ENCODE measurements at places on chromosomes 3 and 15. TPM values are rescaled to one million over a fixed set of nuclear protein-coding genes. Genes with fewer than 3 reads are reported as not detected.

GRCh38 chr3:49013738-49014660 is 4.4 kb downstream of the DALRD3 start:
- DNase-seq: no peak

GRCh38 chr3:87448558-87448957 is 172.2 kb upstream of the POU1F1 start:
- DNase-seq: no peak

- no peak for DNase-seq
Measured at GRCh38 chr15:60908888-60909287, 320.2 kb downstream of the RORA start.

DNA sequence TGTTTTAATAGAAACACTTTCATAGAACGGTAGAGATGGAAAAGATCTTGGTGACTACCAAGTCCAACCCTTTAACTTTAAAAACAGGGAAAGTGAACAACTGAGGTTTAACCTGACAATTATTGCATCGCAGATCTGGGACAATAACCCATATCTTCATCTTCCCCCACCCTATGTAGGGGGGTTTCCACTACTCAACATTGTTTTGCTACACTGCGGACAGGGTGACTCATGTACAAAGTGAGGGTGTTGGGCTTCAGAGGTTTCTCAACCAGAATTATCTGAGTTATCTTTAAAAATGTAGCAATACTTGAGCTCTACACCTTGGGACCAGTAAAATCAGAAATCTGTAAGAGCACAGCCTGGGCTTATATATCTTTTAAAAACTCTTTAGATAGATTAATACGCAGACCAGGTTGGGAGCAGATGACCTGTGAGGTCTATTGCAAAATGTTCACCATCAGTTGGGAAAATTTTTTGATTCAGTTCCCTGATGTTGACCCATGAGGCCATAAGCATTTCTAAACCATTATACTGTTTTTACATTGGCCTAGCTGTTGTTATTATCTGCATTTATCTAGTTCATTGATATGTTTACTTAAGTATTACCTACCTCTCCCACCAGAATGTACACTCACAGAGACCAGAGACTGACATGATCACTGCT is 103.6 kb upstream of the ICE2 start:
- DNase-seq: no peak

- DNase-seq: no peak
Measured at GRCh38 chr3:52568069-52568468, 31.7 kb downstream of the UQCC5 start.

DNA sequence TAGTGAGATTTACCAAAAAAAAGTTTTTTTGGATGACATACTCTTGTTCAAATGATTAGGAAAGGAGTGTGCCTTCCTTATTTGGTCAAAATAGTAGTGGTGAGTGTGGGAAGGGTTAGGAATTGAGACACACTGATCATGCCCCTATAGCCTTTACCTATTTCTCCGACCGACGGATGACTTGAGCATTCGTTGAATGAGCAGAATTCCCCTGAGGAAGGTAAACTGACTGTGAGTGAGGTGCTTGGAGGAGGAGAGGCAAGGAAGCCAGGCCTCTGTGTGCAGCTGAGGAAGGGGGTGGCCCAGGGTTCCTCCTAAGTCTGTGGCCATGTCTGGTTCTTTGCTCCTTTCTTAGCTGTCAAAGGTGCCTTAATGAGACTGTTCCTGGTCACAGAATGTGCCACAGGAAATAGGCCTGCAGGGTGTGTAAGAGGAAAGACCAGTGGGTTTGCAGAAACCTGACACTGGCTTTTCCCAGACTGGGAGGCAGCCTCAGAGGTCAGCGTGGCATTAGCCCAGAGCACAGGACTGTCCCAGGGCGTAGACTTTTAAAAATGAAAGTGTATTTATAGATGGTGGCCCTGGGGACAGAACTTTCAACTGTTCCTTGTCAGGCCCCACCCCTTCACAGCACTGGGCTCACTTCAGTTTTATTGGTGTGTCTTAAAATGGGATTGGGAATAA is 307.7 kb upstream of the C2CD4B start:
- DNase-seq: no peak

DNA sequence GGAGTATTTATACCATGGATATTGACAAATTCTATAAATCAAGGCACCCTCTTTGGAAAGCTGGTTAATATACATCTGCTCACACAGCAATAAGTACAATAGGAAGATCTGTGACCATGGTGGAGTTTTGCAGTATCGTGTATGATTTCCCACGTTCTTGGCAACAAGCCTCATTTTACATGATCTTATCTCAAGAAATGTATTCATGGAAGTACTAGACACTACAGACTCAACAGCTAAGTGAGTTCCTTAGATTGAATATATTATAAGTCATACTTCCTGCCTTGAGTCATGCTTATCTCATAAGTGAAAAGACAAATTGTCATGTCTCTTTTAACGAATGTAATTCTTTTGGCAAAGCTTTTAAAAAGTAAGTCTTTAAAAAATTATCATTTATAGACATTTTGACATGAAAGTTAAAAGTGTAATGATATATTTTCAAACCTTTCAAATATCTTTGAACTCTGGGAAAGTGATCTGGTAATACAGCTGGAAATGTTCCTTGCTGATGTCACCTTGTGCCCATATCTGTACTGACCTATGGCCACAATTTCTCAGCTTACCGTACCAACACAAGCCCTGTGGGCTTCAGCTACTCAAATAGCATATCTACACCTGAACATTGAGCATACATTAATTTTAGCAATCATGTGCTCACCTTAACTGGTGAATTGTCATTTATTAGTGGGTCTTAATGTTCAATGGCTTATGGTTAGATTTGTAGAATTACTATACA is 130.3 kb upstream of the TMC3 start:
- no peak for DNase-seq

- DNase-seq: no peak
Measured at GRCh38 chr3:45993421-45994027, 2.1 kb downstream of the FYCO1 start.

DNA sequence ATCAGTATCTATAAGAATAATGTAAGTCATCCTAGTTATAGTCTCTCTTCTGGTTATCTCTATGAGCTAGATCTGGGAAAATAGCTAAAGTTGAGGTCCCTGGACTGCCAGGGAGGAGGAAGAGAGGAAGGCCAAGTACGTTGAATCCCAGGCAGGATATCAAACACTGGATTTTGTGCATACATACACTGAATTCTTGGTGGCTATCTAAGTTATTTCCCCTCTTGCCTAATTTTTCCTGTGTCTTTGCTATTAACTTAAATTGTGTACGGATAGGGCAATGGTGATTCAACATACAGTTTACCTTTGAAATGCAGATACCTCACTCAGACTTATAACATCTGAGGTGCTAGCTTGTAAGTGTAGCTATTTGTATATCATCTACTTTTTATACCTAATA is 27.2 kb downstream of the FBXO22 start:
- no peak for DNase-seq

Gene SNTN
- total RNA-seq: not detected

Gene SMCO1
- total RNA-seq: not detected

Gene MOBP
- not detected for total RNA-seq

Gene SSUH2
- not detected for total RNA-seq

Gene LYZL4
- total RNA-seq: not detected

Gene SHQ1
- 4.2 TPM for total RNA-seq

Gene BSN
- 0.85 TPM for total RNA-seq
